Stimulated activated CD8-positive, alpha-beta memory T cell treated with anti-CD3 and anti-CD28 coated beads, Interleukin-15, amount 100 ng/mL, for 24 hours (primary cell): ENCODE measurements at places on chromosomes 5 and 9.

GRCh38 chr5:149289301-149289700 is 17.6 kb downstream of the AFAP1L1 start:
- no peak for DNase-seq

DNA sequence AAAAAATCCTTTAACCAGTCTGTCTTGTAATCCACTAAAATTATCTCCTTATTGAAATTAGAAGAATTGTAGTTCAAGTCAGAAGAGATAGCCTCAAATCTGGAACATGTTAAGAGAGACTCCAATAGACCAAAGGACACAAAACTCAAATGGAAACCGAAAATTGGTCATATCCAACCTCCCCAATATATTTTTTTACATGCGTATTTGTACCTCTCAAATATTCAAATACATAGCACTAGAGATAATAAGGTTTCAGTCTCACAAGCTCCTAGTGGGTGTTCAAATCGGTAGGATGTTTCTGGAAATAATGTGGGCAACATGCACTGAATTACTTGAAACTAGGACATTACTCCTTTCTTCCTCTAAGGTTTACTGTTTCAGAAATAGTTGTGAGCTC is 33.5 kb downstream of the EPB41L4A start:
- DNase-seq: no peak

DNA sequence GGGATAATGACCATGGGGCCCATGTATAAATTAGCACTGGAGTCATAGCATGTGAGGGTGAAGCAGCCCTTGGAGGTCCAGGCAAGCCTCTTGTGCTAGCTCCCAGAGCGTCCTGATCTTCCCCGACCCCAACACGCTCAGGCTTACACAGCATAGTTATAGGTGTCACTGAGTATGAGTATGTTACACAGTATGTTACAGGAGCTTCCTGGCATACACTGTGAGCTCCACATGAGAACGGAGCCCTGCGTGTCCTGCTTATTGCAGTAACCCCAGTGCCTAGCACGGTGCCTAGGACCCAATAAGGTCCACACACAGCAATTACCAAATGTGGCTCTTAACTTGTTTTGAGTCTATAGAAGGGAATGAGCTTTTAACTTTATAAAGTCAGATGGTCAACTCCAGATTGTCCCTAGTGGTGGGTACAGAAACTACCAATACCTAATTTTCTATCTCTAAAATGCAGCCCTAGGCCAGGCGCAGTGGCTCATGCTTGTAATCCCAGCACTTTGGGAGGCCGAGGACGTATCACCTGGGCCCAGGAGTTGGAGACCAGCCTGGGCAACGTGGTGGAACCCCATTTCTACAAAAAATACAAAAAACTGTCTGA is 64.1 kb downstream of the PLAC8L1 start:
- no peak for DNase-seq

DNA sequence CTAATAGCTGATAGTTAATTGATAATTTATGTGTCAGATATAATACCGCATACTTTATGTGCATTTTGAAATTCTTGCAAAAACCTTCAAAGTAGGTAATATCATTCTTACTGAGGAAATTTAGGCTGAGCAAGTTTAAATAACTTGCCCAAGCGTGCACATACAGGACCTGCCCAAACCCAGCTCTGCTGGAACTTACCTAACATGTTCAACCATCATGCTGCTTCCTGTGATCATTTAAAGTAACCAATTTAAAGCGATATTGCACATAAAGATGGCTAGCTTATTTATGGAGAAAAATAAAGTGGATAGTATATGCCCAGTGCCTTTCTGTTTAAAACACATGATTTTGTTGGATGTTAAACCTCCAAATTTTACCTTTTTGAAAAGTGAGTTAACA is 4.3 kb downstream of the FAM174A start:
- no peak for DNase-seq

DNA sequence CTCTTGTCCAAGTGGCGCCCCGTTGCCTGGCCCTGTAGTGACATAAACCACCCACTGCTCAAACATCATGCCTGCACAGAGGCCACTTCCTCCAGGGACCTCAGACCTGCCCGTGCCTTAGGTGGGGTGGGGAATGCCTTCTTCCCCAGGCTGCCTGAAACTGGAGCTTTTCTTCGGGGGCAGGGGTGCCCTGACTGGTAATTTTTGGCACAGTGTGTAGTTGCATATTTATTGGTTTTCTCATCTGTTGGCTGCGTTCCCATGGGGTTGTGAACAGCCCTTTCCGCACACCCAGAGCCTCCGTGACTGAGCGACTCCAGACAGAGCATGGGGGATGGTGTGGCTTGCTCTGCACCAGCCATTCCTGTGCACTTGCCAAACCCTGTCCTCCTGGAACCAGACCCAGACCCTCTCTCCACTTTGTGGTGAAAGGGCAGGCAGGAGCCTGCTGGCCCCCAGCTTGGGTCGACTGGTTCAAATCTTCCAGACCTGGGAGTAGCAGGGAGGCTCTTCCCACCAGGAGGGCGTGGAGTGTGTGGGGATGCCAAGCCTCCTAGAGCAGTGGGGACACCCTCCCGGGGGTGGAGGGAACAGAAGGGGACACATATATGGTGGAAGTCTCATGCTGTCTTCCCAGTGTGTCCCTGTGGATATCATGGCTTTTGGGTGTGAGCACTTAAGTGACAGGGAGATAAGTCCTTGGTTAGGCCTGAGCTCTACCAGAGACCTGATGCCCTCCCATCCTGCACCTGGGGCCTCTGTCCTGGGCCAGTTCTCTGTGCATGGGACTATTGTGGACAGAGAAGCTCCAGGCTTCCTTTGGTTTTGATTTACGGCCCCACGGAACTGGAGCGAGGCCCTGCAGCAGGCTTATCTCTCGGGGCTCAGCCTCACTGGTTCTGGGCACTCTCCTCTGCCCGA is 39.6 kb downstream of the WNK2 start:
- DNase-seq: no peak

- DNase-seq: no peak
Observed at GRCh38 chr5:96726802-96727201, 64.6 kb downstream of the CAST start.

DNA sequence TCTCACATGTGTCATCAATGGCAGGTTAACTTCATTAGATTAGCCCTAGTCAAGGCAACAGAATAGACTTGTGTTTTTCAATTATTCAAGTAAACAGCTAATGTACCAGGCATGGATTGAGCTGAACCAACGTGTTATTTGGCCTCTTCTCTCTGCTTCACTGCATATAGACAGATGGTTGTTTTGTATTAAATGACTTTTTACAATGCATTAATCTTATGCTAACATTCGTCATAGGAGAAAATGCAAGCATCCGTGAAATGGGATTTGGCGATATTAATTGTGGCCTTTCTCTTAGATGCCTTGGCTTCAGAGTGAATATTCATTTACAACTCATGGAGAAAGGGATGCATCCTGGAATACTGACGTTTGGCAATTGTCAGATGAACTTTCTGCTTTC is 208.0 kb downstream of the KCTD16 start:
- no peak for DNase-seq

DNA sequence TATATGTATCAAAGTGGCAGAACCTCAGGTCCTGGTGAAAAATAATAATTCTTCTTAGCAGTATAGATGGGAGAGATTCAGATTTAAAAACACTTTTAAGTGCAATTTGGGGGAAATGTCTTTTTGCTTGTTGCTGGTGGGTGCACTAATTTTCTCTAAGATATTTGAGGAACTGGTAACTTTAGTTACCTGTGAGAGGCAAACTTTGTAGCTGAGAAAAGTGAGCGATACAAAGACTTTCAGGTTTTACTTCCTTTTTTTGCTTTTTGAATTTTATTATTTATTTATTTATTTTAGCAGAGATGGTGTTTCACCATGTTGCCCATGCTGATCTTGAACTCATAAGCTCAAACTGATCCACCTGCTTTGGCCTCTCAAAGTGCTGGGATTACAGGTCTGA is 303.1 kb upstream of the PTGER4 start:
- DNase-seq: no peak

- DNase-seq: no peak
Observed at GRCh38 chr5:139651853-139652787, 4.0 kb downstream of the CXXC5 start.

DNA sequence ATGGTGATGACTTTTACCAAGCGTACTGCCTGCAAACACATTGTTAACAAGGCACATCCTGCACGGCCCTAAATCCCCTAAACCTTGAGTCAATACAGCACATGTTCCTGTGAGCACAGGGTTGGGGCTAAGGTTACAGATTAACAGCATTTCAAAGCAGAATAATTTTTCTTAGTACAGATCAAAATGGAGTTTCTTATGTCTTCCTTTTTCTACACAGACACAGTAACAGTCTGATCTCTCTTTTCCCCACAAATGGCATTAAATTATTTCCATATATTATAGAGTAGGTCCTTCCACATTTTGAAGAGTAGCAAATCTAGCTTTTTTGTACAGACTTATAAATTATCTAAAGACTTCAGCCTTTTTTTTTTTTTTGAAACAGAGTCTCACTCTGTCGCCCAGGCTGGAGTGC is 1.6 kb upstream of the TMEM141 start:
- DNase-seq: no peak

- DNase-seq: no peak
Observed at GRCh38 chr9:3200331-3200774, 325.4 kb downstream of the RFX3 start.

DNA sequence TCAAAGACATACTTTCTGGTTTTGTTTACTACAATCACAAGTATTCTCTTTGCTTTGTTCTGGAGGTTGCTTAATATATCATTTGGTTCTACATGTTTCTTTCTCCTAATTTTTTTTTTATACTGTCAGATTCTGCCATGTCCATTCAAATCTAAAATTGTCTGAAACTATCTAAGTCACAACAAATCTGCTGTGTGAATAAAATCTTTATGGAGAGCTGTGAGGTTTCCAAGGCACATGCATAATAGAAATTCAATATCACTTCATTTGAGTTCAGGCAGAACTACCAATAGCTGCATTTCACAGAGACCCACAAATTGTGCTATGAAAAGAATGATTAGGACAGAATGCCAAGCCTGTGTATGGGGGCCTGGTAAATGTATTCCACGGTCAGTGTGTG is 346.9 kb upstream of the ARRDC3 start:
- DNase-seq: no peak

DNA sequence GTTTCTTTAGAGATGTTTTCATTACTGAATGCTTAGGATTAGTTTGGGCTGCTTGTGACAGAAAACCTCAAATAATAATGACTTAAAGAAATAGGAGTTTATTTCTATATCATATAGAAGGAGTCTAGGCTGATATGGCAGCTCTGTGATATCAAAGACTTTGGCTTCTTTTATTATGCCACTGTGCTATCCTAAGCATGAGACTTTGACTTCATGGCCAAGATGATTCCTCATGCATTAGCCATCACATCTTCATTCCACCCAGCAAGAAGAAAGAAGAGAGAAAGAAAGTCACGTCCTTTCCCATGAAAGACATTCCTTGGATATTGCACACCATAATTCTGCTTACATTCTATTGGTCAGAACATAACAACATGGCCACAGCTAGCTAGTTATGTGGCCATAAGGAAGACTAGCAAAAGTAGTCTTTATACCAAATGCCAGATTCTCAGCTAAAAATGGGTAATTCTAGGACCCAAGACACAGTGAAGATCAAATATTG is 76.2 kb downstream of the DAPK1 start:
- DNase-seq: no peak

DNA sequence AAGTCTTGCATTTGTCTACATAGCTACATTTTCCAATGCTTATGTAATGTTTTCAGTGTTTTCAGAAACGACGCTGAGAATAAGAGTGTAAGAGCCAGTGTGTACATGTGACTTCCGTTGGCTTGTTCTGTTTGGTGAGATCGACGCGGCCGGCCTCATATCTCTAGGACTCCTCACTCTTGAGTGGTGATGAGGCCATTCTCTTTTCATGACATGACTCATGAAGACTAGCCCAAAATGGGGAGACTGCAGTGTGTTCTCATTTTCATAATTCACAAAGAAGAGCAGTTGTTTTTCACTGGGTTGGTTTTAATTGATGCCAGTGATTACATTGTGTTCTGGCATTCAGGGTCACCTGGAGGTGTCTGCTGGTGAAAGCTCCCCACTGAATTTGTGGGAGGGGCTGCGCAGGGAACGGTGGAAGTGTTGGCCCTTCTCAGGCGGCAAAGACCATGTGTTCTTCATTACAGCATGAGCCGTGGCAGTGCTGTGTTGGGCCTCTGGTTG is 131.5 kb upstream of the OTULINL start:
- DNase-seq: no peak

DNA sequence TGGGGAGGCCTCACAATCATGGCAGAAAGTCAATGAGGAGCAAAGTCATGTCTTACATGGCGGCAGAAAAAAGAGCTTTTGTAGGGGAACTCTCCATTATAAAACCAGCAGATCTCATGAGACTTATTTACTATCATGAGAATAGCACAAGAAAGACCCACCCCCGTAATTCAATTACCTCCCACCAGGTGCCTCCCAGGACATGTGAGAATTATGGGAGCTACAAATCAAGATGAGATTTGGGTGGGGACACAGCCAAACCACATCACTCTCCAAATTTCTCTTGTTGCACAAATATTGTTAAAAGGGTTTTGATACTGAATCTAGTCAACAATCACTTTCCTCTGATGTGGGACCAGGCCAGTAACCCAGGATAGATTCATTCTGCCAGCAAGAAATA is 1176.1 kb downstream of the CDH9 start:
- no peak for DNase-seq

- peak; percentile 83 for DNase-seq
Observed at GRCh38 chr9:35115680-35116538, at the start of gene ATOSB. Gene ATOSB, minus strand, starts transcription at chr9:35115862. Its CDS starts 7,588 bp downstream, at chr9:35108274.

DNA sequence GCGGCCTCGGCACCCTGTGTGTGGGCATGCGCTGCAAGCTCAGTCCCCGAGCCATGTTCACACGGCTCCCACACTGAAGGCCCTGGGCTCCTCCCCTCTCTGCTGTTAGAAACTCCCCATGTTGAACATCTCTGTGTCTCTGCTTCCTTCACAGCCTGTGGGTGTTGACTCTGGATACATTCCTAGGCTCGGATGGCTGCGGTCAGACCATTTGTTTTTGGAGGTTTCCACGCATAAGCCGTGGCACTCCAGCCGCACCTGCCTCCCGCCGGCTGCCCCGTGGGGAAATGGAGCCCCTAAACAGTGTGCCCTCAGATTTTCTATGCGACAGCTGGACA is 31.2 kb upstream of the LRRC14B start:
- DNase-seq: no peak

- no peak for DNase-seq
Observed at GRCh38 chr5:88145611-88146467, 122.8 kb downstream of the TMEM161B start.

DNA sequence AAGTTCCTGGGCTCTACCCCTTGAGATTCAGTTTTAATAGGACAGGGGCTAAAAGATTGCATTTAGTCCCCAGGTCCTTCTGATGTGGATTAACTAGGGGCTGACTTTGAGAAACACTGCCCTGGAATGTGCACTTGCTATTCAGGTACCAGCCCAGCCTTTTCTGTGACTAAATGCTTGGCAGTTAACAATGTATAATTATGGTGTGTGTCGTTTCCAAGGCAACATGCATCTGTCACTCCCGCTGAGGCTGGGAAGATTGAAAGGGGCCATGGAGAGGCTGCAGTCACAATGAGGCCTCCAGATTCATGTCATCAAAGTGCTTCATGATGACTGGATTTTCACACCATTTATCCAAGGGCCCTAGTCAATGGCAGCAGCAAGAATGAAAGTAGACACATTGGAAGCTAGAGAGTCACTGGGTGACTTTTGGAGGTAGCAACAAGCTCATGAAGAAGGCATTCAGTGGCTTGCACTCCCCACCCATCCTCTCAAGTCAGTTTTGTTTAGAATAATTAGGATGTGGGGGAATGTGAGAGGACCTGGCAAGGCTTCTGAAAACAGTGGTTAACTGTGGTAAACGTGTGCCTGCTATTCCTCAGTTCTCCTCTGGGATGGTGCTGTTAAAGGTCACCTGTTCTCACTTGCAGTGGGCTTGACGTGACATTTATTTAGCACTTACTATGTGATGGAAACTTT is 28.3 kb downstream of the RAI14 start:
- DNase-seq: no peak

GRCh38 chr5:34826347-34826746 is 12.6 kb upstream of the TTC23L start:
- DNase-seq: no peak
